ENCODE measurements at places on chromosomes 3 and 15. TPM values are rescaled to one million over a fixed set of nuclear protein-coding genes. Genes with fewer than 3 reads are reported as not detected.

- H3K27ac ChIP-seq, result no peak overlapping the region
- peaks cover 13% of the 10 kb centered on the region for H3K4me1 ChIP-seq
- H3K36me3 ChIP-seq, result peaks cover 8% of the 10 kb centered on the region
- H3K27me3 ChIP-seq, result no peaks in the 10 kb centered on the region
- no peak overlapping the region for H3K4me3 ChIP-seq
Observed at GRCh38 chr15:90071220-90071807, 31.0 kb downstream of the IDH2 start.

DNA sequence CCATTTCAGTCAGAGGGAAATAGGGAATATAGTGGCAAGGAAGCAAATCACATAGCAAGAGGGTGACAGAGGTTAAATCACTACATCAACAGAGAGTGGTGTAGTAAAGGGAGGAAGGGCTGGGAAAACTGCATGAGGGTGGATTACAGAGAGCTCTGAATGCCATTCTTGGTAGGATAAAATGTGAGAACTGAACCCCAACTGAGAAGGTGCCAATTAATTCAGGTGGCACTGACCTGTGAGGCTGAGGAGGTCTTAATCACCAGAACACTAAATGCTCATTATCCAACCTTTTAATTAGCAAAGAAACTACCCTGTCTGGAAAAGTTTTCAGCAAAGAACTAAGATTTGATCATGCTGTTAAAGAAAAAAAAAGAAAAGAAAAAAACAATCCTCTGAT, 202.7 kb downstream of the LRRN1 start:
- H3K4me3 ChIP-seq, result no peak overlapping the region
- no peak for DNase-seq
- H3K4me1 ChIP-seq, result no peaks in the 10 kb centered on the region
- no peaks in the 10 kb centered on the region for H3K27me3 ChIP-seq
- no peaks in the 10 kb centered on the region for H3K36me3 ChIP-seq

Gene NKIRAS1
- total RNA-seq, result 14.9 TPM

GRCh38 chr3:31409866-31410265, 122.9 kb upstream of the STT3B start:
- peaks cover 13% of the 10 kb centered on the region for H3K4me1 ChIP-seq
- H3K36me3 ChIP-seq, result no peaks in the 10 kb centered on the region
- no peaks in the 10 kb centered on the region for H3K27me3 ChIP-seq

DNA sequence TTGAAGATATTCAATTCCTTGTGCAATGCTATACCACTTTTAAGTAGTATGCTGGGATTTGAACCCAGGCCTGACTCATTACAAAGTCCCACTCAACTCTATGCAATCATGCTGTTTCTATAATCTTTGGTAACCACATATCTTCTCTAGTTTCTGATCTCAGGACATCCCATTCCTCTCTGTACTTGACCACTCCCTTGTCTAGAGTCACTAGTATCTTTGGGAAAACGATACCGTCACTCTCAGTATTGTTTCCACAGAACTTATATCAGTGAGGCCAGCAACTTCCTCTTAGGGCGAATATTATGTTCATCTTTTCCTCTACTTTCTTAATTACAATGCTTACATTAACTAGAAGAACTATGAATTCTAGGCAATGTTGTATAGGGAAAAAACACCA, 137.3 kb upstream of the TSPAN3 start:
- no peak for DNase-seq
- H3K27ac ChIP-seq, result no peak overlapping the region
- no peaks in the 10 kb centered on the region for H3K36me3 ChIP-seq

Gene PRRT3
- 4.4 TPM for total RNA-seq

DNA sequence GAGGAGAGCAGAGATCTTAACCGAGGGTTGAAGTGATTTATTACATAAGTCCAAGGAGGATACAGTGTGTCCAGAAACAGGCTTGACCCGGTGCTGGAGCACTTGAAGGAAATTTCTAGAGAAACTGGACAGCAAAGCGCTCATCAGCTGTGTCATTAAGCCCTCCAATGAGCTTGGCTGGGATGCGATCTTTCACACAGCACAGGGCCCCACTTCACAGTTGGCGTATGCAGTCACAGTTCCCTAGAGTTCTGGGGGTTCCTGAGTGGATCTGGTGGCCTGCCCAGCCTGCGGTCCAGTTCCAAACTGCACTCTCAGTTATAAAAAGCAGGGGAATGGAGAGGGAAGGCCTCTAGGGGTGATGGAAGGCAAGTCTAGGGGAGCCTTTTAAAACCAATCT, 13.6 kb downstream of the ST8SIA2 start:
- no peak overlapping the region for H3K4me3 ChIP-seq
- H3K27ac ChIP-seq, result no peak overlapping the region
- DNase-seq, result no peak
- no peaks in the 10 kb centered on the region for H3K36me3 ChIP-seq

DNA sequence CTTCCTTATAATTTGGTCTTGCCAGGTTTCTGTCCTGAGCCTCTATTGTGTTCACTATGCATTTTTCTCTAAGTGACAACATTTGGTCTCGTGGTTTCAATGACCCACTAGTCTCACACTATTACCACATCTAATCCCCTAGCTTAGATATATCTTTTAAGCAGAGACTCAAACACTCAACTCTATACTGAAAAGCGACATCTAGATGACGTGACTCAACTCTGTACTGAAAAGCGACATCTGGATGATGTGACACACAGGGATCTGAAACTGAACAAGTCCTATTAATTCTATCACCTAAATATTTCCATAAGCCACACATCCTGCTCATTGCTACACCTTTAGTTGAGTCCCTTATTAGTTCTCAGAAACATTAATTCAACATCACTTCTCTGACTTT, 141.7 kb upstream of the MBNL1 start:
- H3K4me3 ChIP-seq, result no peak overlapping the region
- H3K27me3 ChIP-seq, result no peaks in the 10 kb centered on the region
- DNase-seq, result no peak
- peaks cover 8% of the 10 kb centered on the region for H3K4me1 ChIP-seq

Gene RHOV
- 39.5 TPM for total RNA-seq

GRCh38 chr3:143824735-143825385, 23.4 kb downstream of the SLC9A9 start:
- H3K27ac ChIP-seq, result no peak overlapping the region
- no peaks in the 10 kb centered on the region for H3K36me3 ChIP-seq
- no peaks in the 10 kb centered on the region for H3K27me3 ChIP-seq
- H3K4me1 ChIP-seq, result no peaks in the 10 kb centered on the region
- DNase-seq, result no peak
- no peak overlapping the region for H3K4me3 ChIP-seq

DNA sequence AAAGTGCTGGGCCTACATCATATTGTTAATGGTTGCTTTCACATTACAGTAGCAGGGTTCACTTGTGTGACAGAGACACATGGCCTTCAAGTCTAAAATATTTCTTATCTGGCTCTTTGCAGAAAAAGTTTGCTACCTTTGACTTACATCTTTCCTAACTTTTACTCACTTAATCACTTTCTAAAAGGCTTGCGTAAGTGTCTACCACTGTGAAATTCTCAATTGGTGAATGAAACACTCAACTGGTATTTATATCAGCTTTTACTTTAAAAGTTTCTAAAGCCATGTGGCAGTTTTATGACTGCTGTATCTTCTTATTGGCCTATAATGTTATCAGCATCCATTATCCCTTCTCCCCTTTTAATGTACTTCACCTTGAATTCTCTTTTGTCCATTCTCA, 554.5 kb downstream of the ZIC1 start:
- H3K27me3 ChIP-seq, result peaks cover 18% of the 10 kb centered on the region
- H3K4me1 ChIP-seq, result no peaks in the 10 kb centered on the region
- H3K27ac ChIP-seq, result no peak overlapping the region
- no peak overlapping the region for H3K4me3 ChIP-seq
- no peak for DNase-seq
- no peaks in the 10 kb centered on the region for H3K36me3 ChIP-seq

DNA sequence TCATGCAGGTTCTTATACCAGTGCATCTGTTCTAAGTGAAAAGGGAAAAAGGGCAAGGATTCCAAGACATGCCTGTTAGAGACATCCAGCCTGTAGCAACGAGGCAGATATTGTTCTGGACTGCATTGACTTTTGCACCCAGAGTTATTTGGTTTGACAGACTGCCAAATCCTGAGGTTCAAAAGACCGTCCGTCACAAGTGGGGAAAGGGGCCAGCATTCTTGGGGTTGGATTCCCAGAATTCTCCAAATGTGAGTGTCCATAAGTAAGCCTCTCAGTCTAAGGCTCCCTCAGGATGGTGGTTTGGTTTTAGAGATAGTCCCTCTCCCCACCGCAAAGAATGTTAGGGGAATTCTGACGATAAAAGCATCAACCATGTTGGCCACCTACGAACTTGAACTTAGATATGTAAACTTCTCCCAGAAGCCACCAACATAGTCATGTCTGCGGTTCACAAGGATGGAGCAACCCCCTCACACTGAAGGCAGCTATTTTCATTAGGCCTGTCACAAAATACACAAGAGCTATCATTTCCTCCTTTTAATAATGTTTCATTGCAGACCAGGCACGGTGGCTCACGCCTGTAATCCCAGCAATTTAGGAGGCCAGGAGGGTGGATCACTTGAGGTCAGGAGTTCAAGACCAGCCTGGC, 13.6 kb upstream of the LACTB start:
- no peak overlapping the region for H3K4me3 ChIP-seq
- H3K36me3 ChIP-seq, result no peaks in the 10 kb centered on the region
- H3K27me3 ChIP-seq, result no peaks in the 10 kb centered on the region
- H3K4me1 ChIP-seq, result no peaks in the 10 kb centered on the region

DNA sequence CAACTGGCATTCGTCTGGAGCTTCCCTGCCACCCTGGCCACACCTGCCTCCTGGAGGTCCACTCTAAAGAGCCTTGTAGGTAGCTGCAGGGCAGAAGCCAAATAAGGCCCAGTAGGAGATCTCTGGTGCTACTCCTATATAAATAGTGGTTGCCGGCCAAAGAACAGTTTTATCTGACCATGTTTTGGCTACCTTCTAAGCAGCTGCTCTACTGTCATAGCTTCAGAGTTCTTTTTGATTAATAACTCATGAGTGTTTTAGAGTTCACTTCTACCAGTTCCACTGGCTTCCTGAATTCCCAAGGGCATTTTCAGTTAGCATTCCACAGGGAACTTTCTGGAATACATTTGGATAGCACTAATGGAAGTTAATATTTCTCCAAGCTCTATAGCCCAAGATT, 154.6 kb downstream of the B3GALNT1 start:
- no peaks in the 10 kb centered on the region for H3K4me1 ChIP-seq
- H3K36me3 ChIP-seq, result no peaks in the 10 kb centered on the region
- H3K27me3 ChIP-seq, result no peaks in the 10 kb centered on the region
- no peak overlapping the region for H3K4me3 ChIP-seq
- no peak for DNase-seq

- H3K27me3 ChIP-seq, result no peaks in the 10 kb centered on the region
- H3K36me3 ChIP-seq, result no peaks in the 10 kb centered on the region
- no peak overlapping the region for H3K4me3 ChIP-seq
- no peaks in the 10 kb centered on the region for H3K4me1 ChIP-seq
Observed at GRCh38 chr3:143276592-143276991, 157.0 kb downstream of the CHST2 start.

DNA sequence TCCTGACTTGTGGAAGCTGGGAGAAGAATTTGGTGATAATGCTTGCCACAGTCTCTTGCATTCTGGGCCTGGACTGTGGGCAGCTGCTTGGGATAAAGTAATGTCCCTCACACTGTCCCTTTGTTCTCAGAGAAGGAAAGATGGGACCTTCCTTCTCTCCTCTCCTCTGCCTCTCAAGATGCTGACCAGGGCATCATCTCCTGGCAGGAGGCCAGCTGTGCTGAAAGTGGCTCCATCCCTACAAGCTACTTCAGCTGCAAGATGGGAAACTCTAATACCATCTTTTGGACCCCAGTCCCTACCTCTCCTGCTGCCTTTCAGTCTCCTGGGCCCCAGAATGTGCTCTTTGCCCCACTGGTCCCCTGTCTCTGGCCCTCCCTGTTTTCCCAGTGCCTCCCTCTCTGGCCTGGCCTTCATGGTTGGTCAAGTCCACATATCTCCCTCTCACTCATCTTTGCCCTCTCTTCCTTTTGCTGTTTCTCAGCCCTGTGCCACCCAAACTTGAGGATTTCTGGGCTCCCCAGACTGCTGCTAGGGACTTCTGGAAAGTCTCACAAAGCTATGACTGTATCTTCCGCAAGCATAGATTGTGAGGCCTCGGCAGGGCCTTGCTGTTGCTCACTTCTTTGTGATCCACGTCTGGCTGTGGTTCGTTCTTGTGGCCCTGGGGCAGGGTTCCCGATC, 7.1 kb upstream of the SLC6A20 start:
- H3K4me1 ChIP-seq, result no peaks in the 10 kb centered on the region
- no peak for DNase-seq
- no peak overlapping the region for H3K4me3 ChIP-seq
- H3K27ac ChIP-seq, result no peak overlapping the region

Gene ANKUB1
- not detected for total RNA-seq

DNA sequence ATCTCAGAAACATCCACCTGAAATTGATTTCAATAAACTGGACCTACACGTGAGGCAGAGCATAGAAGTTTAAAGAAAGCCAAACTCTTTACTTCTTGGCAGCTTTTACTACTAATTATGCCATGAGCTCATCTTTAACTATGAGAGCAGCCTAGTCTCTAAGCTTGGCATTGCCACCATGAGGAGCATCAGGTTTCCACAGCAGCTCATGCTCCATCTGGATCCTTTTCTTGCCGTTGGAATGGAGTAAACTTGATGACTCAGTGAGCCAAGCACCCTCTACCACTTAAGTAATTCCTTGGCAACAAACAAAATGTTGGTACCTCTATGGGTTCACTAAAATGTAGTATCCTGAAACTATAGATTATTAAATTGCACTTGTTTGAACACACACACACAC, 583.2 kb downstream of the EPHA3 start:
- H3K36me3 ChIP-seq, result no peaks in the 10 kb centered on the region
- no peaks in the 10 kb centered on the region for H3K27me3 ChIP-seq
- H3K4me3 ChIP-seq, result no peak overlapping the region
- peak; percentile 42 for DNase-seq
- no peaks in the 10 kb centered on the region for H3K4me1 ChIP-seq

DNA sequence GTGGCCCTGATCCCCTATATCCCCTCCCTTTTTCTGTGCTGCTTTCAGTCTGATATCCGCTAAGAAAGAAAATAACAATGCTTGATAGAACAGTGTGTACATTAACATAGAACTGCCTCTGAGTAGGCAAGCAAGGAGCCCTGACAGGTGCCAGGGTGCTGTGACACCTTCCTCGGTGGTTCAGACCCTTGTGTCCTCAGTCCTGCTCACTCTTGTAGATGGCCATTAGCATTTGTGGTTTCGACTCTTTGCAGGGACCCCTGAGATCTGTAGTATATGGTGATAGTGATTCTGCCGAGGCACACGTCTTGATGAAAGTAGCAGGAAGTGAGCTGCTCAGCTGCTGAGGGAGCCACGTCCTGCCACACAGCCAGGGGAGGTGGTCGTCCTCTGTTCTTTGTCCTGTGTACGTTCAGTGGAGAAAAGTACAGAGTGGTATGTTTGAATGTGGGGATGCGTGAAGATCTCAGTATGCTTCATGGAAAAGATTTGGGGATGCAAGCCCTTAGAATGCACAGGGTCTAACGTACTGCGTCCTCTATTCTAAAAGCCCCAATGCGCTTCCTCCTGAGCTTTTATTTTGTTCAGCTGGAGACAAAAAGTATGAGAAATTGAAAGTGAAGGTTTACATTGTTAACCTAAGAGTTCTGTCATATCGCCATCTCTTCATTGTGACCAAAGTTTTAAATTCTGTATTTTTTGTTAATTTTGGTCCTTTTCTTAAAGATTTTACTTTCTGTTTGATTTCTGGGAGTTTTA, 35.4 kb downstream of the PXYLP1 start:
- no peak for DNase-seq
- no peaks in the 10 kb centered on the region for H3K27me3 ChIP-seq
- no peak overlapping the region for H3K27ac ChIP-seq
- H3K4me3 ChIP-seq, result no peak overlapping the region

GRCh38 chr15:34331809-34332208, 5.8 kb downstream of the SLC12A6 start:
- DNase-seq, result no peak
- no peak overlapping the region for H3K4me3 ChIP-seq
- peaks cover 36% of the 10 kb centered on the region for H3K4me1 ChIP-seq
